Panc1 (cell line): ENCODE measurements at places on chromosomes 11 and 22.

DNA sequence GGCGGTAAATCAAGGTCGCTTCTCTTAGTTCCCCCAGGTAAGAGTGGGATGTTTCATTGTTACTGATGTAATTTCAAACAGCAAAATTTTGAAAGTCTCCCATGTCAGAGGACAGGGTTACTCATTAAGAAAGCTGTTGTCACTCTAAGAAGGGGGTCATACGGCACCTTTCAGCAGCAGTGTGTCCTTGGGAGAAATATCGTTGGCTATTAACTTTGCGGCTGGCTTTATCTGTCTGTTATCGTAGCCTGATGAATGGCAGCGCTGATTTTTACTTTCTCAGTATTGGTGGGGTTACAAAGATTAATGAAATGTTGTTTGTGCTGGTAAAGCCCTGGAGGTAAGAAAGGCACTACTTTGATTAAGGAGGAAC lies 27.5 kb upstream of the FBXO3 start:
- DNase-seq = no peak

- no peak for DNase-seq
These were observed 224.5 kb upstream of the DDI1 start for GRCh38 chr11:103811870-103812455.

GRCh38 chr22:38841211-38841610 lies 2.6 kb downstream of the NPTXR start:
- DNase-seq = no peak

DNA sequence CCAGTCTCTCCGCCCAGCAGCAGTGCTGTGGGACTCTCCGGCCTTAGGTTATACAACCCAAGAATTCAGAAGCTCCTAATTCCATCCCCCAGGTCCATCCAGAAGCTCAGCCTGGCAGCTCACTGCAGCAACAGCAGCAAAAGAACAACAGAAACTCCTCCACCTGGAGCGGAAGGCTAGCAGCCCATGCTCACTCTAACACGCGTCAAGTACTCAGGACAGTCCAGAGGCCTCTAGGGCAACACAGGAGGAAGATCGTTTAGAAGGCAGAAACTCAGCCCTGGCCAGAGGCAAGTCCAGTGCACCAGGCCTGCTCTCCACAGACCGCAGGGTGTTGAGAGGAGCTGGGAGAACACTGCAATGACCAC lies 17.1 kb downstream of the PLA2G6 start:
- no peak for DNase-seq

- no peak for DNase-seq
These were observed 10.5 kb downstream of the SMTNL1 start for GRCh38 chr11:57547854-57548377.

GRCh38 chr22:42039271-42039670 lies 31.3 kb downstream of the NAGA start:
- DNase-seq = no peak

- no peak for DNase-seq
These were observed 119.3 kb downstream of the METTL15 start for GRCh38 chr11:28227460-28227859.

GRCh38 chr11:69447786-69448185 lies 33.7 kb upstream of the LINC01488 start:
- no peak for DNase-seq

GRCh38 chr11:105923252-105923651 lies 98.8 kb downstream of the MSANTD4 start:
- DNase-seq = no peak

- DNase-seq = no peak
These were observed at the start of gene FOLH1 for GRCh38 chr11:49208006-49208721. Gene FOLH1 (minus strand): TSS chr11:49208602. CDS start chr11:49208409, 193 bp downstream.

GRCh38 chr22:30564045-30564760 lies 10.3 kb downstream of the GAL3ST1 start:
- no peak for DNase-seq

GRCh38 chr11:69599502-69599901 lies 41.5 kb upstream of the CCND1 start:
- no peak for DNase-seq

GRCh38 chr11:83172551-83172950 lies 15.6 kb downstream of the PCF11 start:
- DNase-seq = no peak

DNA sequence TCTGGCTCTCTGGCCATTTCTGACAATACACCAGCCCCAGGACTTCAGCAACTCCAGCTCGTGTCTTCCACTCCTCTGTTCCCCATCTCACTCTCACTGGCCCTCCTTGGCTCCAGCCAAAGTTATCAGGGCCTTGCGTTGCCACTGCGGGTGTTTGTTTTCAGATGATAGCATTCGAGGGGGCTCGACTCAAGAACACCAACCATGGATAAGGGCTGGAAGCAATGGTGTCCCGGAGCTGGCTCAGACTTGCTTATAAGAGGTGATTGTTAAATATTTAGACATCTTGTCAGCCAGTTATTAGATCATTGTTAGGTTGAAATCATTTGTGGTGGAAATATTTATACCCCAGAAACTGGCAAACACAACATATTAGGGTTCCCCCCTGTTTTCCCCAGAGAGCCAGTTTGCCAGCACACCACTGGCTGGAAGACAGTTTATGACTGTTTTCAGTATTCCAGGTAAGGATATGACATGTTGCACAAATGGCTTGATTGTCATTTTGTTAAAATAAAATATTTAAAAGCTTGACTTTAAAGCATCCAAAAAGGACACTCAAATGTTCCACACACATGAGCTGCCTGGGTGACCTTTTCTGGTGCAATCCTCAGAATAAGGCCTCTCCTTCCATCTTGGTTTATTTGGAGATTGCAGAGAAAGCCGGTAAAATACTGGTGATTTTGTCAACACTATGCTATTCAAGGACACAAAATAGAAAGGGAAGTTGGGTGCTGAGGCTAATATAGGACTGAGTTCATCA lies 98.3 kb downstream of the FBXO7 start:
- no peak for DNase-seq

DNA sequence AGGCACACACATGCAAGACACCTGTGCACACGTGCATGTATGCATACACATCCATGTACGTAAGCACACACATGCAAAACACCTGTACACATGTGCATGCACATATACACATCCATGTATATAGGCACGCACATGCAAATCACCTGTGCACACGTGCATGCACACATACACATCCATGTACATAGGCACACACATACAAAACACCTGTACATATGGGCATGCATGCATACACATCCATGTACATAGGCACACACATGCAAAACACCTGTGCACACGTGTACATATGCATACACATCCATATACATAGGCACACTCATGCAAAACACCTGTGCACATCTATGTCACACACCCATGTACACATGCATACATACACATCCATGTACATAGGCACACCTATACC lies 458.3 kb downstream of the TBC1D22A start:
- DNase-seq = no peak

DNA sequence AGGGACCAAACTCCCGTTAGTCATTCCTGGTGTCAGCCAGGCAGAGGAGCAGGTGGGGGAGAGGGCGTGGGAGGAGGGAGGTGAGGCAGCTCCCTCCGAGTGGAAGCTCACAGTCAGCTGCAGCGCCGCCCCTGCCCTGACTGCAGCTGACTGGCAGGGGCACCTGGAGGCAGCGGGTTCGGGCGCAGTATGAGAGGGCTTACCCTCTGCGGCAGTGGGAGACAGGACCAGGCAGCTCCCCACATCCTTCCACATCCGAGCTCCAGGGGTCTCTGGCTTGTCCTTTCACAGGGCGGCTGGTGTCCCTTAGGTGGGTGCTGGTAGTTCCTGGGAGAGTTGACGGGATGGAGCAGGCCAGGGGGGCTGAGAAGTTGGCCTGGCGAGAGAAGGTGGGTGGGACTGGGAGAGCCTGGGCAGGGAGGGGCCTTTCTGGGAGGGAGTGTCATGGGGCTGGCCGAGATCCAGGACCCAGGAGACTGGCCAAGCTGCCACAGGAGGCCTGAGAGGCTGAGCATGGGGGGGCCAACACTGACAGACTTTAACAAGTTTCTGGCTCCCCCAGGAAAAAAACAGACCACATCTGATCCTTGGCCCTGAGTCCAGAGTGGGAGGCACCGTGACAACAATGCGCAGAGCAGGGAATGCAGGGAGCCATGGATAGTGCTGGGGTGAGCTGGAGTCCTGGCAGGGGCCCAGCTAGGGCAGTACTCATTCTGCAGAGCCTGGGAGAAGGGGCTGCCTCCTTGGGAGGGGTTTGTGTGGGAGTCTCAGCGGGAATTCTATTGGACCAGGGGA lies 4.9 kb downstream of the ADORA2A start:
- no peak for DNase-seq

DNA sequence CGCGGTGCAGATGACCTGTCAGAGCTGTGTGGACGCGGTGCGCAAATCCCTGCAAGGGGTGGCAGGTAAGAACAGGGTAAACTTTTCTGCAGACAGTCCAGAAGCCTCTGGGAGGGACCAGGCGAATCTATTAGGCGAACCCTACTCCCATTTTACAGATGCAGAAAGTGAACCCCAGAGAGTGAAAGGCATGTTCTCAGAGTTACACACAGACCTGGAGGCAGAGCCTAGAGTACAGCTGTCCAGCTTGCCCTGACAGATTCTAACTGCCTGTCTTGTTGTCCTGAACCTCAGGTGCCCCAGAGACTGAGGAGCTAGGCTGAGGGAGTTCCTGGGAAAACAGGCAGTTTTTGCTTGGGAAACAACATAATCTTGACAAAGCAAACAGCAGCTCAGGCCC lies 665 bp downstream of the CCS start:
- no peak for DNase-seq

GRCh38 chr11:36139767-36140166 lies 149.5 kb downstream of the COMMD9 start:
- DNase-seq = no peak

- DNase-seq = no peak
These were observed 46.4 kb upstream of the SC5D start for GRCh38 chr11:121246021-121246768.

GRCh38 chr11:67265633-67266448 lies 432 bp upstream of the GRK2 start:
- no peak for DNase-seq

DNA sequence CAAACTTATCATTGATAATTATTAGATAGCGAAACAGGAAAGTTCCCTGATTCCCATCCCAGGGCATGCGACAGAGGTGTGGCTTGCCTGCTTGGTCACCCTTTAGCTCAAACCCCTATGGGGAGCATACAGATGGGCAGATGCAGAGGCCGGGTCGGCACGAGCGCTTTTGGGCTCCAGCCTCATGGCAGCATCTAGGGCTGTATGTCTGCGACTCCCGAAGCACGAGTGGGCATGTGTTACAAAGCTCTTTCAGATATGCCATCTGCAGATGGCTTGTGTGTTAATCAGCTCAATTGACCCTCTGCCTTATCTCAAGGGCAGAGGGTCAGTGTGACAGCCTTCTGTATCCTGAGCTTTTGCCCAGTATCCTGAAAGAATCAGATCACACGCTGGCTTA lies 2069.3 kb upstream of the RAG2 start:
- DNase-seq = no peak

DNA sequence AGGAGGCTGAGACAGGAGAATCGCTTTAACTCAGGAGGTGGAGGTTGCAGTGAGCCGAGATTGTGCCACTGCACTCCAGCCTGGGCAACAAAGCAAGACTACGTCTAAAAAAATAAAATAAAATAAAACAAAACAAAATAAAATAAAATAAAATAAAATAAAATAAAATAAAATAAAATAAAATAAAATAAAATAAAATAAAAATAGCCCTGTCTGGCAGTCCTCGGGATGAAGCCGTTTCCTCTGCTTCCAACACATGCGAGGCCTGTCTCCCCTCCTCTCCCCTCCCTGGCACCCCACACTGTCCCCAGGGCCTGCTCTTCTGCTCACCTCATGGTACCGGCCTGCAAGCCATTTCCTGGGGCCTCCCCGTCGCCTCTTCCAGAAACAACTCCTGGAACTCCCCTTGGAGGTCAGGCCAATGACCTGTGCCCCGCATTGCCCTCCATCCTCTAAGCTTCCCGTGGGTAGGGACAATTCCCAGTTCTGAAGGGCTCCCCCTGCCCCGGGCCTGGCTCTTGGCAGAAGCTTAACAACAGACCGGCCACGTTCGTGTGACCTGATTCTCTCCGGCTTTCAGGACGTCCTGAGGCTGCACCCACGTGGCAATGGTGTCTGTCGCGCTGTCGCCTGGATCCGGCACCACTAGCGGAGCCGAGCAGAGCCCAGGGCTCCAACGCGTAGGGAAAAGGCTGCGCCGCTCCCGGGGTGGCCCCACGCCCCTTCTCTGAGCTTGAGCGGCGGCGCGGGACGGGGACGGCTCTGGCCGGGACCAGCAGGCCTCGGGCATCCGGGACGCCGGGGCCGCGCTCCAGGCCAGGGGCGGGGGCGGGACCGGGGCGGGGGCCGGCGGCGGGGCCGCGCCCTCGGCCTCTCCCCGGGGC lies 456 bp upstream of the PARVB start:
- DNase-seq = no peak

DNA sequence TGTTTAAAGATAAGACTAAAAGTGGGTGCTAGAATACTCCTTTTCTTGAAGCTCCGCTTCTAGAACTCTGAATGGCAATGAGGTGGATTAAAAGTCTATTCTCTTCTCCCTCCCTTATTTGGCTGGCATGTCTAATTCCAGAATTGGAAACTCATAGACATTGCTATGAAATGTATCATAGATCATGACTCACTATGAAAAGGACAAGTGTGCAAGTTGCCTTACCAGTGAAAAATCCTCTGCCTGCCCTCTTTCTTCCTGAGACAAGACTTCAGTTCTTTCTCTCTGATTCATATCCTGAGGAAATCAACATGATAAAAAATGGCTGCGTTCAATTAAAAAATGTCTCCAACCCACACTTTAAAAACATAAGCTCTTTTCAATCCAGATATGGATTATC lies 73.2 kb upstream of the BLID start:
- peak; percentile 95 for DNase-seq
